ENCODE measurements at places on chromosomes 2 and 18.

DNA sequence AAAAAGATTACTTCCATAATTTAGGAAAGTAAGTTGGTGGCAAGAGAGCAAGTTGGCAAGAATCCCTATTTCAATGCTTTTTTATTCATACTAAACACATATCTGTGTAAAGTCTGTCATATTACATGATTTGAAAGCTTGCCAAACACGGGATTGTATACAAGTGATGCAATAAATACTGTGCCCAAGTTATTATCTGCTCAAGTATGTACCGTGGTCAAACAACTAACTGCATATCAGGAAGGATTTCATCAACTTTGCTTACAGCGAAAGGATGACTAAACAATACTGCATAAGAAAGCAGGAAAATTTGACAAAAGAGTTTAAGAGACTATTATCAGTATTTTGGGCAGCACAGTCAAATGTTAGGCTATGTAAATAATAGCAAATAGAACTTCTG is 69.6 kb upstream of the SCN1A start:
- DNase-seq = no peak

DNA sequence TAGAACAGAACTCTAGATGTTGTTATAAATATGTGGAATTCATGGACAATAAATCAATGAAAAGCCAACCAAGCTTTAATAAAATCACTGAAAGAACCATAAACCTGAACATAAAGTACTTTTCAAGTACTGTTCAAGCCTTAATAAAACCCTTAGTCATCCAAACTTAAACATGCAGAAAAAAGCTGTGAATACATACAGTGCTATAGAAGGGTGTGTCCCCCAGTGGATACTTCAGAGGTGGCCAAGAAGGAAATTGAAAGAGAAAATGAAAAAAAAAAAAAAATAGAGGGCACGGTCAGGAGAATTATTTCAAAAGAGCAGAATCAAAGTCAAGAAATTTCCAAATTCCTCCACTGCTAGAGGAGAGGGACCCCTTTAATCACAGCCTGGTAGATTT is 141.1 kb downstream of the SP100 start:
- DNase-seq = no peak

DNA sequence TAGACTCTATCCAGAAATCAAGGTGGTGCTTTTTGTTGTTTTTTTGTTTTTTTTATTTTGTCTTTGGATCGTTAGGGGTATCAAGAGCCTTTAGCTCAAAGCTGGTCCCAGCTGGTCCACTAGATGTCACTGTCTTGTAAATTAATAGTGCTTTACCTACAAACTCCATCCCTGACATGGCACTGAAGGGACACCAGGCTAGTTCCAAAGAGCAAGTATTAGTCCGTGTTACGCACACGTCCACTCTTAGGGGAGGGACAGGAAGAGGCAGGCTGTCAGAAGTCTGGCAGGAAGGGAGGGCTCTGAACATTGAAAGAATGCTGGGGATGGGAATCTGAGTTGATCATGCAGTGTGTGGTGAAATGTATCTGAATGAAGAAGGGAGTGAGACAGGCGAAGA is 85.9 kb upstream of the CCBE1 start:
- DNase-seq = no peak

GRCh38 chr2:164009756-164010337 is 274.0 kb upstream of the FIGN start:
- no peak for DNase-seq

- DNase-seq = no peak
These were observed 51.6 kb downstream of the NEDD4L start for GRCh38 chr18:58095655-58096054.

GRCh38 chr2:147108548-147108947 is 736.3 kb upstream of the ACVR2A start:
- no peak for DNase-seq

DNA sequence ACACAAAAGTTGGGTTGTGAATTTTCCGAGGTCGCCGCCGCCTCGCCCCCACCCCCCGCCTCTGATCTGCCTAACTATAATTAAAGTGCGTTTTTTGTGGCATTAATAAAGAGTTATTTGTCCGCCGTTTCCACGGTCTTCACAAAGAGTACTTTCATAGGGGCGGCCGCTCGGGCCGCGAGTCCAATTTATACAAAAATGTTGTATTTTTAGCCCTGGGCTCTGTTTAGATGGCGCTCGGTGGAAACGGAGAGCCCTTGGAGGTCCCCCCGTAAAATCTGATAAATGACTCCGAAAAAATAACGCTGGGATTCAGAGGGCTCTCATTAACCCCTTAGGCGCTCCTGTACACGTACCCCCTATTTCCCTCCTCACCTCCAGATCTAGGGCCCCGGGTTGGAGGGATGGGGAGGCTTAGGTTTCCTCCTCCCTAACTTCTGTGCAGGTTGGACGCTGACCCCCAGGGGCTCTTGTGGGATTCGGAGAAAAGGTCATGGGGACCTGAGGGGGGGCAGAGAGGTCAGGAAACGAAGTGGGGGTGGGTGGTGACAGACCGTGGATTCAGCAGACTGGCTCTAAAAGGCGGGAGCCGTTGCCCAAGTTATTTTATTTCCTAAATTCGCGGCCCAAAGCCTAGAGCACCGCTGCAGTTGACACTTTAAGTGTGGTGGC is 1.9 kb downstream of the CYP26B1 start:
- no peak for DNase-seq

GRCh38 chr18:25534401-25534800 is 182.4 kb upstream of the ZNF521 start:
- no peak for DNase-seq

- DNase-seq = no peak
These were observed 238.5 kb downstream of the HDAC4 start for GRCh38 chr2:239162141-239162821.

DNA sequence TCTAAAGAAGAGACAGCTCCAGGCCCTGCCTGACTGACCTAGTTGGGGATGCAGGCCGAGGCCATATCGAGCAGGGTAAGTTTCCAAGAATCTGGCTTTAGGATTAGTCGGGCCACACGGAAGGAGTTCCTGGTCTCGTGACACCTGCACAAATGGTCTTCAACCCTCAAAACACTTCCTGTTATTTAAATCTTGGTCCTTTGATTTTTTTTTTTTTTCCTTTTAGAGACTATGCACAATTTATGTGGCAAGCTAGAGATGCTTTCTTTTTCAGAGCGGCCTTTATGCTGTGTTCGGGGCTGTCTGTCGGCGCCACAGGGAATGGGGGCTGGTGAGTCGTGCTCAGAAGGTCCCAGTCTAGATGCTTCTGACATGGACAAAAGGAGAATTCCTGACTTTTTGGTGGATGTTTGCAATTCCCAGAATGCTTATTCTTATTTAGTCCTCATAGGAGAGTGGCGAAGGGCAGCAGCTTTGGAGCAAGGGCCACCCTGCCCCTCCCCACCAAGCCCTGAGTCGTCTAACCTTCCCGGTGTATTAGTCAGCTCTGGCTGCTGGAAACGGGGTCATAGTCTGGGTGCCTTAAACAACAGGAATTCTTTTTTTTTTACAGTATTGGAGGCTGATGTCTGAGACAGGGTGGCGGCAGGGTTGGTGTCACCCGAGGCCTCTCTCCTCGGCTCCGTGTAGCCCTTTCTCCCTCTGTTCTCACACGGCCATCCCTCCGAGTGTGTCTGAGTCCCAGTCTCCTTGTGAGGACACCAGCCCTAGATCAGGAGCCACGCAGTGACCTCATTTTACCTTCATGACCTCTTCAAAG is 27.4 kb downstream of the HPCAL1 start:
- DNase-seq = no peak

DNA sequence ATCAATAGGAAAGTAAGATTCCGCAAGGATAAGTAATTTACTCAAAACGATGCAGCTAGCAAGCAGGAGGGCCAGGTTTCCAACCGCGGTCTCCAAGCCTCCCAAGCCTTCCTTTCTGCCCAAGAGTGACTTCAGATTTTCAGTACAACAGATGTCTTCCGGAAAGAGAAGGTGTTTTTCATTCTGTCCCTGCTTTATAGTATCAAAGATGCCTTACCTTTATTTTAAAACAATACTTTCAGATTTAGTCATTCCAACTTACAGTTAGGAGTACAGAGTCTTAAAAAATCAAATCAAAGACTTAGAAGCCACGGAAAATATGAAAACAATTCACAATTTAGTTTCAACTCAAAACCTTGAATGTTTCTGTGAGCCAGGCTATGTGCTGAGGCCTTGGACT is 43.6 kb downstream of the CYB5A start:
- no peak for DNase-seq

GRCh38 chr2:11891671-11892440 is 145.4 kb downstream of the LPIN1 start:
- no peak for DNase-seq

GRCh38 chr2:24725956-24726355 is 67.2 kb downstream of the PTRHD1 start:
- no peak for DNase-seq

GRCh38 chr18:44895176-44895798 is 214.6 kb downstream of the SETBP1 start:
- no peak for DNase-seq

DNA sequence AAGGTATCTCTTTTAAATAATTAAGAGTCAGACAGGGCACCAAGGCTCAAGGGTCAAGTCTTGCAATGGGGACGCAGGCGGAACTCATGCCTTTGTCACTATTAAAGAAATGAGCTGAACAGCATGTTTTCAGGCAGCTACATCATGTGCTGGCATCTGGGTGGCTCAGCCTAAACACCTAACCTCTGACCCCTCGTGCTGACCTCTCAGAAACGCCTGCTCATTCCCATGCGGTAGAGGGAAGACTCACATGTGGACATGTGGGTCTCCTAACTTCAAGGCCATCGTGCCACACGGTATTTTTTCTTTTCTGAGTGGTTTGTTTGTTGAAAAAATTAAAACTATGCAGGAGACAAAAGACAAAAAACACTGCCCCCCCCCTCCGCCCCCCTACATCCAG is 31.3 kb downstream of the CYP27C1 start:
- no peak for DNase-seq

Data from stimulated activated CD4-positive, alpha-beta T cell treated with anti-CD3 and anti-CD28 coated beads, Interleukin-4, amount 100 ng/mL, for 48 hours (primary cell).